ENCODE measurements at places on chromosomes 16 and 17. TPM values are rescaled to one million over a fixed set of nuclear protein-coding genes. Genes with fewer than 3 reads are reported as not detected.

Gene EPOP
- 33.6 TPM for total RNA-seq

Gene WIPF2
- 17.4 TPM for total RNA-seq

Gene ZFHX3
- total RNA-seq, result 0.40 TPM

Gene SRCIN1
- total RNA-seq, result 0.42 TPM

Gene PDIA2
- total RNA-seq, result not detected

Gene KLHL10
- 0.19 TPM for total RNA-seq

Gene TMEM101
- total RNA-seq, result 26.9 TPM

Gene GOSR2
- total RNA-seq, result 46.2 TPM

Gene NPIPB5
- 98.1 TPM for total RNA-seq

Gene EVPL
- total RNA-seq, result 2.0 TPM

Gene VAMP2
- 27.7 TPM for total RNA-seq

Gene KRTAP4-11
- total RNA-seq, result not detected

Gene OR1E2
- total RNA-seq, result not detected

Gene TACO1
- 38.3 TPM for total RNA-seq

Gene CTF1
- 0.16 TPM for total RNA-seq

All from activated naive CD8-positive, alpha-beta T cell treated with anti-CD3 and anti-CD28 coated beads for 36 hours (primary cell).